Activated T-cell treated with anti-CD3 and anti-CD28 coated beads for 1 hour (primary cell): ENCODE measurements at places on chromosomes 13 and 19.

GRCh38 chr13:70809588-70809987, 701.3 kb upstream of the KLHL1 start:
- no peak for DNase-seq

GRCh38 chr19:31261603-31262212, 87.5 kb downstream of the TSHZ3 start:
- no peak for DNase-seq

DNA sequence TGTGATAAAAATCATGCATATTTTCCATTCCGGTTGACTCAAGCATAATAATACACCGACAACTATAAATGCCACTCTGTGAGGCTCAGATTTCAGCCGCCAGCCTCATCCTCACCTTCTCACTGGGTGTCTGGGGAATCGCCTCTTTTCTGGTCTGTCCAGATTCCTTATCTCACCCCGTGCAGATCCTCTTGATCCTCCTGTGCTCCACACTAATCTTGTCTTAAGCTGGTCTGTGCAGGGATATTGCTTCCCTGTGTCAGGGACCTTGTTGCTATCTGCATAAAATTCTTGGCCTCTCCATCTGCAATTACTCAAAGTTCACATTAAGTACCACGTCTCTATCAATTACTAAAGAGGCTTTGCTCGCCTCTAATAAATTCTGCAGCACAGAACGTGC, 116.6 kb upstream of the SPACA7 start:
- DNase-seq, result no peak

- no peak for DNase-seq
These were observed 11.5 kb downstream of the MPHOSPH8 start for GRCh38 chr13:19645000-19645399.

GRCh38 chr19:23996549-23996948, 81.9 kb downstream of the ZNF726 start:
- DNase-seq, result no peak

DNA sequence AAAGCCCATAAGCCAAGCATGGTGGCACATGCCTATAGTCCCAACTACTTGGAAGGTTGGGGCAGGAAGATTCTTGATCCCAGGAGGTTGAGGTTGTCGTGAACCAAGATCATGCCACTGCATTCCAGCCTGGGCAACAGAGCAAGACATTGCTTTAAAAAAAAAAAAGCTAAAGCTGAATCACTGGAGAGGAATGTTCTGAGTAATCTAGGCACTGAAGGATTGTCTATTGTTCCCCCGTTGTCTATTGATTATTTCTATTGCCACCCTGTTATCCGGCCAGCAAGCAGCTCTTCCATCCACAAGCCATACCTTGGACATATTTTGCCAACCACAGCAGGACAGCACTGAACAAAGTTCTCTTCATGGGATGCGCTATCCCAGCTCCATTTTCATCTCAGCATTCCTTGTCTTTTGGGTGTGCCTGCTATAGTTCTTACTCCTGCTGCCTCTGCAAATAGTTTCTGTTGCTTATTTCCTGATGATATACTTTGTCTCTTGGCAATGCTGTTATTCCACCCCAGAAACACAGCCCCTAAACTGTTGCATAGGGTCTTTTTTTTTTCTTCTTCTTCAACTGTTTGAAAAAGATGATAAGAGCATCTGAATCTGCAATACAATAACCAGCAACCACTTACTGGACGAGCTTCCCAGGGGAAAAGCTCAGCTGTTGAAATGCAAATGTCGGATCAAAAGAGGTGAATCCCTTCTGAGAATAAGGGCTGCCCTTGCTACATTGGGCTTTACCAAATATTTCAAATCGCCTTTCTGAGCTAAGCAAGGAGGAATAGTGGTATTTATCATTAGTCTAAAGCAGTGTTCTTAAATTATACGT, 22.2 kb upstream of the SIAH3 start:
- no peak for DNase-seq

- DNase-seq, result no peak
These were observed 21.7 kb upstream of the FBXL3 start for GRCh38 chr13:77048681-77049080.

GRCh38 chr13:101258509-101258908, 157.8 kb downstream of the NALCN start:
- DNase-seq, result no peak

DNA sequence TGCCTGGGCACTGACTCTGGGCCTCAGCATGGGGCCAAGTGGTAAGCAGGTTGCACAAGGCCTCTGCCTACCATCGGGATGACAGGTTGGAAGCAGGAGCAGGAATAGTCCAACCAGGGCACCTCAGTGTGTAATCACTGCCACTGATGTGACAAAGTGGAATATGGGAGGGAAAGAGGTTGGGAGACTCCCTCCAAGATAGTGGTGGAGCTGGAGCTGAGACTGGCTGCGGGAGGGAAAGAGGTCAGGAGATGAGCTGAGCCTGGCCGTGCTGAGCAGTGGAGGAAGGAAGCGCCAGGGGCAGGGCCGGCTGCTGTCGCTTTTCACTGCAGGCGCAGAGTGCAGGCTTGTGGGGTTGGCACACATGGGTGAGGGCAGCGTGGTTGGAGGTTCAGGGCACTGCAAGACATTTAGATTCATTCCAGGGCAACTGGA, 6.8 kb downstream of the UPF3A start:
- no peak for DNase-seq

DNA sequence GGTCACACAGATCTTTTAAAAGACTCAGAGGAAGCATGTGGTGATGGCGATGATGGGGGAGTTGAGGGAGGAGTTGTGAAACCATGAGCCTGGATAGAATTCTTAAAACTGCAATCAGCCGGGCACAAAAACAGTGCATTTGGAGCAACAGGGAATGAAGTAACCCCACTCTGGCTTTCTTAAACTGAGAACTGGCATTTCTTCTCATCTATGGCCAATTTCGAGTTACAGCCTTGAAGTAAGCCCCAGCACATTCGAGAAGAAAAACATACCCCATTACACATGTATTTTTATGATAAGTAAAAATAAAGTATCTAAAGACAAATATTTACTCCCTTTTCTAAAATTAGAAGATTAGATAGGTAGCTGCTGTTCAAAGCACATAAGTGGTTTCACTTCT, 70.1 kb downstream of the DCLK1 start:
- no peak for DNase-seq
